ENCODE measurements at places on chromosomes 11 and 22.

- peak; percentile 97 for DNase-seq
Observed at GRCh38 chr22:31244046-31244942, 32.2 kb downstream of the LIMK2 start.

DNA sequence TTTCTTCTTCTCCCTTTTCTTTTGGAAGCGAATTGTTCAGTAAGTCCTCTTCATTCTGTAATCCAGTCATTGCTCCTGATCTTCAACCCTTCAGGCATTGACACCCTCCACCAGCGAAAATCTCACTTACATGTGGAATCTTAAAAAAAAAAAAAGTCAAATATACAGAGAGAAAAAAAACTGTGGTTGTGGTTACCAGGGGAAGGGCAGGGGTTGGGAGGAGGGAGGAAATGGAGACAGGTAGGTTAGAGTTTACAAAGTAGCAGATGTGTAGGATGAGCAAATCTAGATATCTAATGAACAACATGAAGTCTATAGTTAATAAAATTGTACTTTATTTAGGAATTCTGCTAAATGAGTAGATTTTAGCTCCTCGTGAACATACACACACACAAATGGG lies 17.7 kb upstream of the TMEM123 start:
- no peak for DNase-seq

GRCh38 chr11:65418431-65418680 lies 4.2 kb upstream of the NEAT1 start:
- no peak for DNase-seq

DNA sequence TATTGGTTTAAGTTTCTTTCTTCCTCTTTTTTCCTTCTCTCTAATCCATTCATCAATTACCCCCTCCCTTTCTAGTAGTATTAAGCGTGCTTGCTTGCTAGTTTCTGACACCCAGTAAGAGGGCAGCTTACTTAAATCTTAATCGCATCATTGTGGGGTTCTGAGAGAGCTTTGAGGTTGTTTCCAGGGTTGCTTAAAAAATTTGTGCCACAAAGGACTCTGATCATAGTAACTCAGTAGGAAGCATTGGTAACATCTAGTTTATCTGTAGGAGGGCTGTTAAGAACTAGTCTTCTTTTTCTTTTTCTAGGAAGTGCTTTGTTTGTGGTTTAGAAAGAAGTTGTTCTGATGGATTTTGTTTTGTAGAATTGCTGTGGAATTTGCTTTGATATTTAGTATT lies 45.3 kb downstream of the TMEM135 start:
- no peak for DNase-seq

- DNase-seq = no peak
Observed at GRCh38 chr11:117821431-117821830, 3.1 kb downstream of the FXYD2 start.

DNA sequence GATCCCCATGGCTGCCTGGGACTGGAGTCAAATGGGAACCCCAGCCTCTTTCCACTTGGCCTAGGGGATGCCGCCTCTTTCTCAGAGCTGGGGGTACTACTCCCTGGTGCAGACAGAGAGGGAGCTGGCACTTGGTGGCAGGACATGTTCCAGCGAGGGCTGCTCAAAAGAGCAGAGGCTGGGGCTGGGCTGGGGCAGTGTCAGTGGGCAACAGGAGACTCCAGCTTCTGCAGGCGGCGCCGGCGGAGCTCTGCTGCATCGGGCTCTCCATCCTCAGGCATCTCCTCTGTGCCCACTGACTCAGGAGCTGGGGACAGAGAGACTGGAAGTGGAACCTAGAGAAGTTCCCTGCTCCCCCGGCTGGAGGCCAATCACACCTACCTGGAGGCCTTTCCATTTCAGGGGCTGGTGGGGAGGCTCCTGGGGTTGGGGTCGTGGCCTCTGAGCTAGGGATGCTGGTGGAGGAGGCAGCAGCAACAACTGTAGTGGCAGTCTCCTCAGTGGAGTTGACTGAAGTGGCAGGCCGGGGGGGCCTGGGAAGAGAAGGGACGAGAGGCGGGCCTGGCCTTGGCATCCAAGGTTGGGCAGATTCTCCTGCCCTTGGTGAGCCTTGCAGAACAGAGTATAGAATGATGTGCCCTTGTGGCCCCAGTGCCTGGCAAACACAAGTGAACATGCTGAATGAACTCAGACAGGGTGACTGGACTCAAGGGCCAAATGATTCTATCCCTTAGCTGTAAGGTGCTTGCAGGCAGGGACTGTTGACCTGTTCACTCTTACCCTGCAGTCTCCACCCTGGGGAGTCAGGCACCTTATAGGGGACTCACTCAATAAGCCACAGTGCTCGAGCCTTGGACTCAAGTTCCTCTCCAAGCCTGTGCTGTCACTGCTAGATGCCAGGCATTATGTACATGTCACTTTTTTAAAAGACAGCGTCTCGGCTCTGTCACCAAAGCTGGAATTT lies 5.9 kb downstream of the SYVN1 start:
- no peak for DNase-seq

DNA sequence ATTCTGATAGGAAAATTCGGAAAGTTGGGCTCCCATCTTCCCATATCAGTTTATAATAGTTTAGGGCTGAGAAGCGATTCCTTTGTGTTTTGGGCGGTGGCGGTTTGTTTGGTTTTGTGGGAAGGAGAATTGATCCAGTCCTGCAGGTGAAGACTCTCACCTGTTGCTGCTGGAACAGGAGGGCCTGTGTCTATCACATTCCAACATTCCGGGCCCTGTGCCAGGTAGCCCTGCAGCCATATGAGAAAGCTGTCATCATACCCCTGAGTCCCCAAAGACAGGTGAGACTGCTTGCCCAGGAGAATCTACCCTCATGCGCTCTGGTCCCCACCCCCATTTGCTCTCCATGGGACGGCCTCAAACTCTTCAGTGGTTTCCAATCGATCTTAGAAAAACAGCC lies 62.1 kb downstream of the TRAF6 start:
- no peak for DNase-seq

DNA sequence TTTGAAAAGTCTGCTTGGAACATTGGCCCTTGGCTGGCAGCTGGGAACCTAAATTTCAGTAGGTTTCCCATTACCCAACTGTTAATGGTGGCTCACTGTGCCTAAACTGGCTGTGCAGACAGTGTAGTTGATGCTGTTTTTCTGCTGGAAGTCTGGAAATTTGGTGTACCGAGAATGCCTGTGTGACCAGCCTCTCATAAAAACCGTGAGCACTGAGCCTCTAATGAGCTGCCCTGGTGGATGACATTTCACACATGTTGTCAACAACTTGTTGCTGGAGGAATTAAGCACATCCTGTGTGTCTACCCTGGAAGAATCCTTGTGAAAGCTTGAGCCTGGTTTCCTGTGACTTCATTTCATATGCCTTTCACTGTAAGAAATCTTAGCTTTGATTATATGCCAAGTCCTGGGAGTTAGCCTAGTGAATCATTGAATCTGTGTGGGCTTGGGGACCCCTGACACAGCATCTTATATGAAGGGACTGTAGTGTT lies 131.1 kb downstream of the LDLRAD3 start:
- peak; percentile 71 for DNase-seq

- no peak for DNase-seq
Observed at GRCh38 chr11:10355257-10355661, 50.4 kb downstream of the ADM start.

- DNase-seq = peak; percentile 59
Observed at GRCh38 chr11:106503901-106504300, 426.4 kb downstream of the AASDHPPT start.

DNA sequence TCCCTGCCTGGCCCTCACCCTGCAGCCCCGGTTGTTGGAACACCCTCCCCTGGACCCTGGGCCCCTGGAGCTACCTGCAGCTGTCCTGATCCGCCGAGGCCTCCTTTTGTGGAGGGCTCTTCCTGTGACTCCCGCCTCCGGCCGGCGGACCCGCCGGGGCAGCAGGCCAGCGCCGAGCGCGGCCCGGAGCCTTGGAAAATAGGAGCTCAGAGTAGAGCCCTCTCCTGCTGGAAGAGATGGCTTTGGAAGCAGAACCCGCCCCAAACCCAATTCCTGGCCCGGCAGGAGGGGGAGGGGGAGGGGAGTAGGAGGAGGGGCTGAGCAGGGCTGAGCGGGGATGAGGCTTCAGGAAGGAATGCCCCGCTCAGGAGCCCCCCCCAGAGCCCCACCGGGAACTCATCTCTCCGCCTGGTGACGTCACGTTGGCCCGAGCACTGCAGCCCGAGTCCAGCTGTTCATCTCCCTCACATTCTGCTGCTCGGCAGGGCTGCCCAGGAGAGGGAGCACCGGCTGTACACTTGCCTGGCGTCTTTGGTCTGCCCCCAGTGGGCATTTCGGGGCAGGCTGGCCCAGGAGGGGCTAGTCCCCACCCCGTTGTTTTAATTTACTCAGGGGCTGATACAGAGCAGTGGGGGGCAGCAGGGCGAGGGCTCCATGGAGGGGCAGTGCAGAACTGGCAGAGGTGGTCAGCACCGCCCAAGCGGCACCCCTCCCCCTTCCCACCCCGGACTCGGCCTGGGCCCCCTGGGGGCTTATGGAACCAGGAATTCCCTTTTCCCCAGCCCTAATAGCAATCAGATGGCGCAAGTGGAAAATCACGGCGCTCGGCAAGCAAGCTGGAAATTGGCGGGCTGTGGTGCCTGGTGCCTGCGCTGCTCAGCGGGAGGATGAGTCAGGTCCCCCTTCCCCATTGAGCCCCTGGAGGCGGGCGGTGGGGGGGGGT lies at the start of gene MRGPRF:
MRGPRF (minus strand) TSS at position 238 of the 943 bp plus-strand sequence. CDS start 3,345 bp downstream, outside the sequence.
- DNase-seq = peak; percentile 77

- DNase-seq = no peak
Observed at GRCh38 chr11:61447601-61448551, 18.0 kb downstream of the SDHAF2 start.

DNA sequence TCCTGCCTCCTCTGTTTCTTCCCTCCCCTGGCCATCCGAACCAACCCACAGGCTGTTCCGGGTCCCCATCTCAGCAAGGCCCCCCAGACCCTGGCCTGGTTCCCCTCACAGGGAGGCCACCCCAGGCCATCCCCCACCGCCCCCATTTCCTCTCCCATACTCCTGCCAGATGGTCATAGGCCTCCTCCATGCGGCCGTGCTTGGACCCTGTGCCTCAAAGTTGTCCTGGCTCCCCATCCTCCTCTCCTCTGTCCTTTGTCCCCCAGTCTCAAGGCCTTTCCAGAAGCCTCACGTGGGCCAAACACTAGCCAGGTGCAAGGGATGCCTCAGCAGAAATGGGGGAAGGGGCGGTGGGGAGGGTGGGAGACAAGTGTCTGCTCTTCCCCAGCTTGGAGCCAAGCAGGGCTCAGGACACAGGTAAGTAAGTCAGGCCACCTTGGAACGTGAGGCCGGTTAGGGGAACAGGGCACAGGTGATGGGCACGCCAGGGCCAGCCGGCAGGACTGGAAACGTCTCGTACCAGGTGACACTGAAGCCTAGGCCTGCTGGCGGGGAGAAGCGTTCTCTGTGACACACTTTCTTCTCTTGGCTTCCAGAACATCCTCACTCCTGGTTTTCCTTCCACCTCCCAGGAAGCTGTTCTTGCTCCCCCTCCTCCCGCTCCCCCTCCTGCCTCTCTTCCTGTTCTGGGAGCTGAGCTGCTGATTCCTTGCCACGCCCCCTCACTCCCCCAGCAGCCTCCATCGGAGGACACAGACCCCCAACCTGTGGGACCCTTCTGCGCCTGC lies 31.5 kb upstream of the SLC22A12 start:
- no peak for DNase-seq

GRCh38 chr11:81897639-81898038 lies 836.0 kb downstream of the FAM181B start:
- no peak for DNase-seq

GRCh38 chr22:19450363-19451175 lies 3.1 kb upstream of the C22orf39 start:
- no peak for DNase-seq

DNA sequence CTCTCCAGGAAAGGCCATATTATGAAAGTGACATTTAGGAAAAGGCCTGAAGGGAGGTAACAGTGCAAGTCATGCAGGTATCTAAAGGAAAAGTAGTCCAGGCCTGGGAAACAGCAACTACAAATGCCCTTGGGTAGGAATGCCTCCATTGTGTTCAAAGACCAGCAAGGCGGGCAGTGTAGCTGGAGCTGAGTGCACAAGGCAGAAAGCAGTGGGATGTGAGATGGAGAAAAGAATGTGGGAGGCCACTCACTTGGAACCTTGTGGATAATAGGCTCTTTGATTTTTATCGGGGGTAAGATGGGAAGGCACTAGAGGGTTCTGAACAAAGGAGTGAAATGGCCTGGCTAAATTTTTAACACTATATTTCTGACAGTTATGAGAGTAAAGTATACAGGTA lies 188.6 kb downstream of the PGR start:
- no peak for DNase-seq

- DNase-seq = peak; percentile 52
Observed at GRCh38 chr11:41003339-41004282, 455.8 kb downstream of the LRRC4C start.

- DNase-seq = no peak
Observed at GRCh38 chr11:101914341-101914737, 471 bp upstream of the CEP126 start.

GRCh38 chr22:38549101-38549894 lies 20.7 kb downstream of the DMC1 start:
- no peak for DNase-seq

DNA sequence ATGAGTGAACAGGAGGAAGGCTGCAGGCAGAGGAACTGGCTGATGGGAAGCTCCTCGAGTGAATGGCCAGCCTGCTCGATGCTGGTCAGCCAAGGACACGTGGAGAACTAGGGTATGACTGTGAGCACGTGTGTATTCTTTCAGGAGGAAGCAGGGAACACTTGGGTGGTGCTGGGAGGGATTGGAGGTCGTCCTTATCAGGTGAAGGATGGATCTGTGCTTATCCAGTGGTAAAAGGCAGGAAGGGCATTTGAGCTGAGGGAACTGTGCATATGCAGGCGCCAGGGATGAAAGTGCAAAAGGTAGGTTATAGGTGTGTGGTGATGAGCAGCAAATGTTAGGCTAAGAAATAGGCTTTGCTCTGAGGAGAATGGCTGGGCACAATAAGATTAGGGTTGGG lies 9.7 kb upstream of the SLCO2B1 start:
- DNase-seq = no peak

GRCh38 chr11:882596-882995 lies 28.0 kb downstream of the CHID1 start:
- peak; percentile 36 for DNase-seq

DNA sequence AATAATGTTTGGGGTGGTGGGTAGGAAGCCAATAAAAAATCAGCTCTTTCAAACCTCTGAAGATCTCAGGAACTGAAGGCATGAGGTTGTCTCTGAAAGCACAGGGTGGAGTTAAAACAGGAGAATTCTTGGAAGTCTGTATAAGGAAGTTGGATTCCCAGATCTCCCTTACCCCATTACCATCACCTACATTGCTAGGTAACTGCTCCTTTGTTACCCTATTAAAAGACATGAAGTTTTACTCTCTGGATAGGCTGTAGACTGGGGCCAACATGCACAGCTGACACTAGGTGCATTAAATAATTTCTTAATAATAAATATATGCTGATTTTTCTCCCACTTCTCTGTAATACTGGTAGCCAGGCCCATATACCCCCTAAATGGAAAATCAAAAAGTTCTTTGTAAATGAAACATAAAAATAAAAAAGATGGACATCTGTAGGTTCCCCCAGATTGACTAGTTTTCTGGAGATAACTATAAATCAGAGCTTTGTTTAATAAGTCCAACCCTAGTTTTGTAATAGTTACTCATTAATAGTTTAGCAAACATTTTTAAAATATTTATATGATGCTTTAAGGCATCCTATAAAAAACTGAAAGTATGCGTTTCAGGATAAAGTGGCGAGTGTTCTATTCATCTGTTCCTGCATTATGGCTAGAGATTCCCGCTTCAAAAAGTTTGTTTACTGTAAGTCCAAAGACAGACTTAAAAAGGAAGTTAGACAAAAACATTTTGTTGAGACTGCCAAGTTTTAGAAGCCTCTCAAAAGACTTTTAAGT lies 63.8 kb downstream of the KIF18A start:
- no peak for DNase-seq

GRCh38 chr11:128548649-128549255 lies 38.6 kb downstream of the ETS1 start:
- peak; percentile 52 for DNase-seq

GRCh38 chr11:72974487-72975205 lies 160.4 kb downstream of the ATG16L2 start:
- no peak for DNase-seq
